Stimulated activated CD4-positive, alpha-beta T cell treated with anti-CD3 and anti-CD28 coated beads, TNF-alpha, amount 100 ng/mL, for 48 hours (primary cell): ENCODE measurements at places on chromosomes 7 and 10.

GRCh38 chr7:140316165-140316661, 82.1 kb downstream of the SLC37A3 start:
- no peak for DNase-seq

DNA sequence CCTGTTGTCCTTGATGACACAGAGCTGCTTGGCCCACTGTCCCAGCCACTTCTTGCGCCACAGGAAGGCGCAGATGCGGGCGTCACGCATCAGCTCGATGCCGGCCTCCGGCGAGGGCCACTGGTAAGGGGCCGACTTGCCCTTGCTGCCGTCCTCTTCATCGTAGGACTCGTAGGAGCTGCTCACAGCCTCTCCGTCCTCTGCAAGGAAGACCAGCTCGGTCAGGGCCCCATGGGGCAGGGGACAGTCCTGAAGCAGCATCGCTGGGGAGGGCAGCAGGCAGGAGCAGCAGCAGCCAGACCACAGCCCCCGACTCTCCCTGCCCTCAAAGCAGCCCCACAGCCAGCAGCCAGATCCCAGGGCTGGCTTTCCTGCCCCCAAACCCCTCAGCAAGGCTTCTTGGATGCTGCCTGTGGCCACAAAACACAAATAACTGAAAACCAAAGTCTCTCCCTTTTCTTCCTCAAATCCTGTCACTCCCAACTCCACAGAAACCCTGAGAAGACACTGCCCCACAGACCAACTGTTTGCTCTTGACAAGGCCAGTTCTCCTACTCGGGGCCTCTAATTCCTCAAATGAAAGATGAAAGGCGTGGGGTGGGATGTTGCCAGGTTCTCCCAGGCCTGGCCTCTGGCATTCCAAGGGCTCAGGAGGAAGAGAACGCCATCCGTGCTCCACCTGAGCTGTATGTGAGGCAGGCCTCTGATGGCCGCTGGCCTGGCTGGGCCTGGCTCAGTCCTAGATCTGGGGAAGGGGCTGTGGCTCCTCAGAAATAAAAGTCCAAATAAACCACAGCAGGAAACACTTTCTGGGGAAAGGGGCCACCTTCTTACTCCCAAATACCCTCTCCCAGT, 76.7 kb downstream of the VWA2 start:
- DNase-seq = no peak

DNA sequence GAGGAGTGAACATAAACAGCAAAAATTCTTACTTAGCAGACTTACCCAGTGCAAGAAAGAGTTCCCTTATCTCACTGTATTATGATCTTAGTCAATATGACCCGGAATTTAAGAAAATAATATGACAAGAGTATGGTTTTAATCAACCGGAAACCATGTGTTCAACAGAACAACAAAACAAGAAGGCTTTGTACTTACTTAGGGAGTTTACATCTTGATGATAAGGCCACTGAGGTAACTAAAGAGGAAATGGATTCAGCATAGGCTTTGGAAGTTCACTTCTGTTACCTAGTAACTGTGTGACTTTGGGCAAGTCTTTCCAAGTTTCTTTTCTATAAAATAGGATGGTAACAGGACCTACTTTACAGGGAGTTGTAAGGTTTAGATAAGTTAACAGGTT, 7.4 kb upstream of the FAS start:
- no peak for DNase-seq

- DNase-seq = no peak
Measured at GRCh38 chr10:108249940-108250339, 1085.4 kb upstream of the SORCS1 start.

DNA sequence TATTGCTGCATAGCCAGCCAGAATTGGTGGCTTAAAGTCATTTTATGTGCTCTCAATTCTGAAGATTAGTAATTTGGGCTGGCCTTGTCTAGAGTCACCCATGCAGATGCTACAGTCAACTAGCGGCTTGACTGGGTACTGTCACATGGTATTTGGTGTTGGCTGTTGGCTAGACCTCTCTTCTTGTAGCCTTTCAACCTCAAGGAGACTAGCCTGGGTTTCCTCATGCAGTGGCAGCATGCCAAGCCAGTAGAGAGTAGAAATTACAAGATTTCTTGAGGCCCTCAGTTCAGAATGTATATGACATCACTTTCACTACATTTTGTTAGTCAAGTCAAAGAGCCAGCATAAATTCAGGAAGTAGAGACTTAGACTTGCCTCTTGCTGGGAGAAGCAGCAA, 3.7 kb upstream of the ZNF800 start:
- DNase-seq = peak; percentile 51

GRCh38 chr7:25615593-25615992, 387.3 kb upstream of the NPVF start:
- DNase-seq = no peak

- DNase-seq = no peak
Measured at GRCh38 chr7:68994841-68995240, 603.4 kb upstream of the AUTS2 start.

DNA sequence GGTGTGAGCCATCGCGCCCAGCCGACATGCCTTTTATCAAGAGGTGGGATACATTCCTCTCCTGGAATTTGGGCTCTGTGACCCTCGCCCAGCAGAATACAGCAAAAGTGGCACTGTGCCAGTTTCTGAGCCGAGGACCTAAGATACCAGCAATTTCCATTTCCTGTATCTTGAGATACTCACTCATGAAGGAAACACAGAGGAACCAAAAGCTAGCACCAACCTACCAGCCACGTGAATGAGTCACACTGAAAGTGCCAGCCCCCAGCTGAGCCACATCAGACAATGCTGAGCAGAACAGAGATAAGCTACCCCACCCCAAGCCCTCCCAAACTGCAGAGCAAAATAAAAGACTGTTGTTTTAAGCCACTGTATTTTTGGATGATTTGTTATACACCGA, 56.3 kb downstream of the CACUL1 start:
- peak; percentile 58 for DNase-seq

DNA sequence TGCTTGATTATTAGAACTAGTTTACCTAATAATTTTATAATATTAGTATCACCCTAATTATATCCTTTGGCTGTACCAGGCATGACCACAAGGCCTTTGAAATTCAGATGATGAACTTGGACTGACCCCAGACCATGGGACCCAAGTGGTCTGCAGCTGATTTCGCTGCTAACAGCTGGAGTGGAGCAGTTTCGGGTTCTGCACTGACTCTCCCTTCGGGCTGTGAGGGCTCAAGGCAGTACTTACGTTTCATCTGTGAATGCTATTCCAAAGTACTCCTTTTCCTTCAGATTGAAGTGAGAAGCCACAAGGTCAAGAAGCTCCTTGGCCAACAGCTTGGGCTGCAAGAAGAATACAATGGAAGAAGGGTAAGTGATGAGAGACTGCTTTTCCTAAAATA, 223.8 kb downstream of the PRPF18 start:
- no peak for DNase-seq

DNA sequence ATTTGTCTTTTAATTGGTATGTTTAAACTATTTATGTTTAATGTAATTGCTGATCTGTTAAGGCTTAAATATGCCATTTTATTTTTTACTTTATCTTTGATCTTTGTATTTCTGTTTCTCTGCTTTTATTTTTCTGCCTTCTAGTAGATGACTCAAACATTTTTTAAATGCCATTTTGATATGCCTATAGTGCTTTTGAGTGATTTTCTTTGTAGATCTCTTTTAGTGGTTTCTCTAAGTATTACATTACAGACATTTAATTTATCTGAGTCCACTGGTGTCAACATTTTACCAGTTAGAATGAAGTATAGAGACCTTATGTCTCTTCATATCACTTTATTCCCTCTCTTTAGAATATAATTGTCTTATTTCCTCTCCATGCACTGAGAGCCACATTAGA, 32.7 kb downstream of the IL6 start:
- DNase-seq = no peak

GRCh38 chr7:17830206-17830605, 110.1 kb downstream of the SNX13 start:
- DNase-seq = no peak

- DNase-seq = no peak
Measured at GRCh38 chr10:103481974-103482531, 3.0 kb upstream of the CALHM3 start.
